ENCODE measurements at places on chromosomes 7 and 10. TPM values are rescaled to one million over a fixed set of nuclear protein-coding genes. Genes with fewer than 3 reads are reported as not detected.

DNA sequence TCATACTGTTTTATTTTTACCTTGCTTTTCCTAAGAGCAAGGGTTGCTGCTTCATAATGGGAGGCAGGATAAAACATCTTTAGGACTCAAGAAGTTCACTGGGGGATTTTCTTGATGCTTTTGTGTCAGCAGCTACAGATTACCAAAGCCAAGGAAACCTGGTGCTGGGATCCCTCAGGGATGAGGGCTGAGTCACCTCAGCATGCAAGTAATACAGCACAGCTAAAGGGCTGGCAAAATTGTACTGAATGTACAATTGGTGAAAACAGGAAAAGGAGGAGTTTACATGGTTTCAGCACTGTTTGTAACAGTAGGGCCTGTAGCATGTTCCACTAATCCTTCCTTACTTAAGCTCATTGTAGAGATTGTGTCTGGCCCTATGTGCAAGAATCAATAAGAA is 1056.8 kb downstream of the SORCS1 start:
- H3K27me3 ChIP-seq = no peaks in the 10 kb centered on the region
- no peaks in the 10 kb centered on the region for H3K36me3 ChIP-seq
- no peak overlapping the region for H3K27ac ChIP-seq

GRCh38 chr7:130639388-130639787 is 29.2 kb downstream of the COPG2 start:
- H3K4me1 ChIP-seq = no peaks in the 10 kb centered on the region
- no peaks in the 10 kb centered on the region for H3K27me3 ChIP-seq
- no peak for DNase-seq
- no peak overlapping the region for H3K4me3 ChIP-seq
- no peak overlapping the region for H3K27ac ChIP-seq

Gene DEPP1
- 16.6 TPM for total RNA-seq

- no peak for DNase-seq
- H3K4me1 ChIP-seq = no peaks in the 10 kb centered on the region
- H3K27ac ChIP-seq = no peak overlapping the region
- no peak overlapping the region for H3K4me3 ChIP-seq
- H3K36me3 ChIP-seq = no peaks in the 10 kb centered on the region
These were observed 30.6 kb upstream of the MYL10 start for GRCh38 chr7:101659706-101660105.

- peak overlapping the region; percentile 84 for H3K27ac ChIP-seq
- no peaks in the 10 kb centered on the region for H3K36me3 ChIP-seq
- no peak overlapping the region for H3K4me3 ChIP-seq
These were observed 122.7 kb downstream of the KCNMA1 start for GRCh38 chr10:77514870-77515269.

- H3K36me3 ChIP-seq = no peaks in the 10 kb centered on the region
- H3K4me1 ChIP-seq = no peaks in the 10 kb centered on the region
- no peak for DNase-seq
- no peak overlapping the region for H3K27ac ChIP-seq
- H3K27me3 ChIP-seq = no peaks in the 10 kb centered on the region
- H3K4me3 ChIP-seq = no peak overlapping the region
These were observed 17.2 kb upstream of the GATA3 start for GRCh38 chr10:8037199-8037801.

DNA sequence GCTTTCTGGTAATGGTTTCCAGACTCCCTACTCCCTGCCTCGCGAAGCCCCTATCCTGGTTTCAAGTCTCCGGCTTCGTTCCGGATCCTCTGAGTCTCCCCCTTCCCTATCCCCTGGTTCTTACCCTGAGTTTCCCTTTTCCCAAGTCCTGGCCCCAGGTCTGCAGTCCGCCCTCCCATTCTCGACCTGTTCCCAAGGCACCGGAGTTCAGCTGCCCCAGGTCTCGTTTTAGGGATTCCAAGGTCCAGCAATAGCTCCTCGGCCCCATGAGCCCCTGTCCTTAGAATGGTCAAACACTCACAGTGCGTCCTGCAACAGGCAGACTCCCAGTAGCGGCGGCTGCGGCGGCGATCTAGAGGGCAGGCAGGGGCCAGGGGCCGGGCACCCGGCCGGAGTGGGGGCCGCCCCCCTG is 274 bp downstream of the PITX3 start:
- H3K36me3 ChIP-seq = peaks cover 5% of the 10 kb centered on the region
- H3K4me1 ChIP-seq = peaks cover 11% of the 10 kb centered on the region
- no peaks in the 10 kb centered on the region for H3K27me3 ChIP-seq
- no peak for DNase-seq

Gene LRGUK
- total RNA-seq = 0.23 TPM

- no peaks in the 10 kb centered on the region for H3K4me1 ChIP-seq
- H3K4me3 ChIP-seq = no peak overlapping the region
- DNase-seq = no peak
- H3K27me3 ChIP-seq = no peaks in the 10 kb centered on the region
- no peak overlapping the region for H3K27ac ChIP-seq
These were observed 125.5 kb downstream of the RNLS start for GRCh38 chr10:88457660-88458059.

Gene PAPOLB
- total RNA-seq = not detected

DNA sequence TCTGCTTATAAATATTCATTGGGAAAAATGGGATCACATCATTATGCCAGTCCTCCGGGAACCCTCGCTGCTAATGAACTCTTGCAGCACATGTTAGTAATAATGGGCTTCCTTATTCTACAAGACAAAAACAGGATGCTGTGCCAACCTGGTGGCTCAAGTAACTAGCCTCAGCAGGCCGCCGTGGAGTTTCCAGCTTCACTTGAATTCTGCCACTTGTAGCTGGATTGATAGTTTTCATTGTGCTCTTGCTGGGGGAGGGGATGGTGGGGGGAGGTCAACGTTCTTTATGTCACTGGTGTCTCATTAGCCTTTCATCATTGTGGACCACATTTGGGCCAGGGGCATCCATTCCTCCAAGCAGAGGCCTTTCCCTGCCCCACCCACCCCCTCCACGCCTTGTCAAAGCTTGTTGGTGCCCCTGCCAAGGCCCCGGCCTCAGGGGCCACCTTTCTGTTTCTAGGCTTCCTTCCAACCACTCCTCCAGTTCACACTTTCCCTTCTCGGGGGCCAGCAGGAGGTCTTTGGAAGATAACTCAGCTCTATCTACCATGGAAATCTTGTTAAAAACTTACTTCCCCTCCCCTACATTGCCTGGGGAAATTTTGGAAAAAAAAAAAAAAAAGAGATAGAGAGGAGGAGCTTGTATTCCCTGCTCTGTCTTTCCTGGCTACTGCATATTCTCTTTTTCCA is 153.9 kb downstream of the BMPER start:
- no peaks in the 10 kb centered on the region for H3K4me1 ChIP-seq
- H3K4me3 ChIP-seq = no peak overlapping the region
- H3K27ac ChIP-seq = no peak overlapping the region
- no peaks in the 10 kb centered on the region for H3K36me3 ChIP-seq

GRCh38 chr7:68288144-68288593 is 1291.5 kb downstream of the TYW1 start:
- no peaks in the 10 kb centered on the region for H3K4me1 ChIP-seq
- no peak overlapping the region for H3K4me3 ChIP-seq
- no peak for DNase-seq
- H3K27me3 ChIP-seq = no peaks in the 10 kb centered on the region
- no peak overlapping the region for H3K27ac ChIP-seq
- H3K36me3 ChIP-seq = no peaks in the 10 kb centered on the region

Gene CYP3A7
- not detected for total RNA-seq

Data from Panc1 (cell line).